ENCODE measurements at places on chromosomes 6 and 20.

GRCh38 chr6:12171717-12172116 is 118.4 kb upstream of the EDN1 start:
- no peak for DNase-seq

DNA sequence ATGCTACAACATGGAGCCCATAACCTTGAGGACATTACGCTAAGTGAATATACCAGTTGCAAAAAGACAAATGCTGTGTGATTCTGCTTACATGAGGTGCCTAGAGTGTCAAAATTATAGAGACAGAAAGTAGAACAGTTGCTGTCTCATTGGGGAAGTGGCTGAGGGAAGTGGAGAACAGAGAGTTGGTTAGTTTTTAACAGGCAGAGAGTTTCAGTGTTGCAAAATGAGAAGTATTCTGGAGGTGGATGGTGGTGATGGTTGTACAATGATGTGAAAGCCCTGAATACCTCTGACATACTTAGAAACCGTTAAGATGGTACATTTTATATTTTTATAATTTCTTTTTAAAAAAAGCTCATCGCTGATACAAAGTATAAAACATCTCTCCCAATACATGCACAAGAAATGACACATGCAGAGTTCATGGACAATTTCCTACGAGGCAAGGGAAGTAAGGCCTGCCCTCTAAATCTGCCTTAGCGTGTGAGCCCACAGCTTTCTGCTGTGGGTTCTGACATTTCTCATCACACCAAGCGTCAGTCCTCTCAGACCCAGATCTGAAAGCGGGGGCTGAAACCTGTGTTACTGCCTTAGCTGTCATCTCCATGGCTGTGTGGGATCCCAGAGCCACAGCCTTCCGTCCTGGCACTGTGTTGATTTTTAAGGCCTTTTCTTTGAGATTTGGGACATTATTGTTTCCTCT is 126.0 kb downstream of the RNASET2 start:
- DNase-seq = no peak

DNA sequence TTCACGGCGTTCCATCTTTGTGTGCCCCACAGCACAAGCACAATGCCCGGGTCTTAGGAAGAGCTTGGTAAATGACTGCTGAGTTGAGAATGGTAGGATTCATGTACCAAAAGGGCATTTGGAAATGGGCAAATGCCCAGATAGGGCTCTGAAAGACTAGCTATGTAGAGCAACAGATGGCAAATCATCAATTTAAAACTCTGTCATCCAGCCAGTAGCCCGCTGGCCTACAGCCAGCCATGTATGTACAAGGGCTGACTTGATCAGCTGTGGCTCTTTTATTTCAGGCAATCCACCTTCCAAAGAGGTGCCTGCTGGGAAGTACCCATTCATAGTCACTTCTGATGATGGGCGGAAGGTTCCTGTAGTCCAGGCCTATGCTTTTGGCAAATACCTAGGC is 35.1 kb downstream of the NT5E start:
- DNase-seq = no peak

GRCh38 chr6:138528137-138528536 is 28.8 kb upstream of the NHSL1 start:
- no peak for DNase-seq

DNA sequence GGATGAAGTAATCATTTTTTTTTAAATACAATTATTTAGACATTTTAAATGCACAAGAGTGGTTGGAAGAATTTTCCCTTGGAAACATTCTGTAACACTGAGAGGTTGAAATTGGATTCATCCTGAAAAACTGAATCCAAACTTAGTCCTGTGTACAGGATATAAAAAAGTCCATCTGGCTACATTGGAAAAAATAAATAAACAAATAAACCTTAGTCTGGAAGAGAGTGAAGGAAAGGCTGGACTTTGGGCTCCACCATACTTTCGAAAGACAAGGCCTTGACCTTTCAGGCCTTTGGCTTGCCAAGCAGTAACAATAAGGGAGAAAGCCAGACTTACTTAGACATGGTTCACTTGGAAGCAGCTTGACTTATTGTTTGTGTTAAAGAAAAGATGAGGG is 664.3 kb downstream of the TENT5A start:
- DNase-seq = no peak

DNA sequence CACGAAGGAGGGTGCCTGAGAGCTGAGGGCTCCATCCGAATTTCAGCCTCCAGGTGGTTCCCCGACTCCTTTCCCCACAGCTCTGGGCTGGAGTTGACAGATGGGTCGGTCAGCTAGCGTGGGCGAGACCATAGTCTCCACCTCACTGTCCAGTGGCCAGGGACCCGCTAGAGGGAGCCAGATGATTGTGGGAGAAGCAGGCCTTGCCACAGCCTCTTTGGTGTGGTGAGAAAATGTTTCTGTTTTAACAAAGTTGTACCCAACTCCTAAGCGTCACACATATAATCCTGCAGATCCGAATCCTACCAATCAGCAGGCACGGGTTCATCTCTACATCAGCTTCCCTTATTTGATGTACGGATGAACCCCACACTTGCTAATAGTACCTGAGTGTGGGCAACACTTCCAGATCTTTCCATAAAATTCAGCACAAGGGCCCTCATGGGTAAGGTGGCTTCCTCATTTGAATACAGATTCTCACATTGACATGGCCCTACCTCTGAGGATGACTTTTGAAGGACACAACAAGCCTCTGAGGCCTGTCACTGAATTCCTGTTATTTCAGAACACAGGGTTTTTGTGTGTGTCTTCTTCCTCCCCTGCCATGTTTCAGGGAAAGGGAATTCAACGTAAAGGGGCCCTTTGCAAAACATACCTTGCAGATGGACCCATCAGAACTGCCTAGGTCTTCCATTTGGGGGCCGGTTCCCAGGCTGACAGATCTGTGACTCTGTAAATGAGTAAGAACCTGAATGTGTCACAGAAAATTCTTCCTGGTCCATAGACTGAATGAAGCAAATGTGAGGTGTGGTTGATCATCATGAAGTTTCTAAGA is 103.2 kb upstream of the DUSP22 start:
- peak; percentile 77 for DNase-seq

GRCh38 chr6:166774770-166775169 is 147.7 kb upstream of the RPS6KA2 start:
- no peak for DNase-seq

- peak; percentile 17 for DNase-seq
These were observed at the start of gene IL20RA for GRCh38 chr6:137044366-137045221. Gene IL20RA, minus strand, starts transcription at chr6:137044965. Its CDS starts 237 bp downstream, at chr6:137044728.

GRCh38 chr6:12916420-12917136 is 200.0 kb downstream of the PHACTR1 start:
- DNase-seq = no peak

DNA sequence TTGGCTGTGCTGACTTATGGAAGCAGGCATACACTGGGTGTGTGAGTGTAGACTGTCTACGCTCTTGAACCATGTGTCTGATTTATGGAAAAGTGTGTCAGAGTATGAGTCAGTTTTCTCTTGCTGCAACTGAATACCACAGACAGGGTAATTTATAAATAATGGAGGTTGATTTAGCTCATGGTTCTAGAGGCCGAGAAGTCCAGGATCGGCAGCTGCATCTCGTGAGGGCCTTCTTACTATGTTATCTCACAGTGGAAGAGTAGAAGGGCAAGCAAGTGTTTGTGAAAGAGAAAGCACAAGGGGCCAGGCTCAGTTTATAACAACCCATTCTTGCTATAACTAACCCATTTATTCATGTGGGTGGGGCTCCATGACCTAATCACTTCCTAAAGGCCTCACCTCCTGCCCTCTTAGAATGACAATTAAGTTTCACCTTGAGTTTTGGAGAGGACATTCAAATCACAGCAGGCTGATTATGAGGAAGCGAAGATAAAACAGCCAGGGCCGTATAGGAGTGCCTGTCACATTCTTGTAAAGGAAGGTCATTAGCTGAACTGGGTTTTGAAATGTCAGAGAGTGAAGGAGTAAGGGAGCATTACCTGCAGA is 6.7 kb downstream of the GPR31 start:
- no peak for DNase-seq

GRCh38 chr20:50580016-50580747 is 70.0 kb downstream of the PTPN1 start:
- DNase-seq = peak; percentile 69

- no peak for DNase-seq
These were observed 125.8 kb downstream of the MRPL14 start for GRCh38 chr6:44001318-44002066.

- DNase-seq = no peak
These were observed 55.6 kb downstream of the MYB start for GRCh38 chr6:135236732-135237131.

GRCh38 chr20:61802721-61803311 is 262.9 kb downstream of the TAF4 start:
- DNase-seq = no peak

DNA sequence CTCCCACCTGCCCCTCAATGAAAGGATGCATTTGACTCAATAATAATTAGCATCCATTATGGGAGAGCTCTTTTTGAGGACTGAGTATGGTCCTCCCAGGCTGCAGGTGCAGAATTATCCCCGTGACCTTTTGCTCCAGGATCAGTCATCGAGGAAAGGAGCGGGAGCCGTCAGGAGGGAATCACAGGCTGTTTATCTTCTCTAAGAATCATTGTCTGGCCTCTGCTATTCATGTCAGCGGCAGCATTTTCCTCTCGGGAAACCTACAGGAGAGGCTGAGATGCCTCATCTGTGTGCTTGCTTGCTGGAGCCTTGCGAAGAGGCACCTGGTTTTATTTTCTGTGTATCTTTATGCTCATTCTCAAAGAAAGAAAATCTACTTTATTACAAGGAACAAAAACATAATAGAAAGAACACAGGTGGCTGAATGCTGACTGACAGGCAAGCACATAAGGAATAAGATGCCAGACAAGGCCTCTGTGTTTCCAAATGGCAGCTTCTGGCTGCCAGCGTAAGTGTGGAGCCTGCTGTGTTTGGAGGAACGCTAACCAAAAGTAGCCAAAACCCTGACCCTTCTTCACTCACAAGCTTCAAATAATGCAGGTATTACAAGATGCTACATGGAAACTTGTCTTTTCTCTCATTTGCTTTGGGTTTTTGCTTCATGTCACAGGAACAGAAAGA is 539.1 kb upstream of the MARCKS start:
- DNase-seq = no peak

DNA sequence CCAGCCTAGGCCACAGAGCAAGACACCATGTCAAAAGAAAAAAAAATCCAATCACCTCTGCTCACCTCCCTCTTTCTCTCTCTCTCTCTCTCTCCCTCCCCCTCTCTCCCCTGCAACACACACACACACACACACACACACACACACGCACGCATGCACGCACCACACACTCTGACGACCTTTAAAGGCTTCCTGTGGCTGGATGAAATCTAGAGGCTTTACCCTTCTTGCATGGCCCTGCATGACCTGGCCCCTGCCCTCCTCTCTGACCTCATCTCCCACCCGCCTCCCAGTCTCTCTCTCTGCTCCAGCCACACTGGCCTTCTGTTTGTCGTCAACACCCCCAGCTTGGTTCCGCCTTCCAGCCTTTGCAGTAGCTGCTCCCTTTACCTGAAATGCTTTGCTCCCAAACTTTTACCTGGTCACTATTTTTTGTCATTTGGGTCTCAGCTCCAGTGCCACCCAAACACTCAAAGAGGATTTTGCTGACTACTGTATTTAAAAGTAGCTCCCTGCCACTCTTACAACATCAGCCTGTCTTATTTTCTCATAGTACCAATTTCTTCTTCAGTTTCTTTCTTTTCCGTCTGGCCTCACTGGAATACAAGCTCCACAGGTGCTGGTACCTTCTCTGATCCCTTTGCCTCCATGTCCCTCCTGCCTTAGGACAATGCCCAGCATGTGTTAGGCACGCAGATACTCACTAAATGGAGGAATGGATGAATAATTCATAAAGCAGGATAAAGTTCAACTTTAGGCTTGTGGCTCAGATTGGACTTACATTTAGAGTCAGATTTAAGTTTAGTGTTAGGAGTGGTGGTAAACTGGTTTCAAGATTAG is 4.3 kb upstream of the LTA start:
- DNase-seq = no peak

DNA sequence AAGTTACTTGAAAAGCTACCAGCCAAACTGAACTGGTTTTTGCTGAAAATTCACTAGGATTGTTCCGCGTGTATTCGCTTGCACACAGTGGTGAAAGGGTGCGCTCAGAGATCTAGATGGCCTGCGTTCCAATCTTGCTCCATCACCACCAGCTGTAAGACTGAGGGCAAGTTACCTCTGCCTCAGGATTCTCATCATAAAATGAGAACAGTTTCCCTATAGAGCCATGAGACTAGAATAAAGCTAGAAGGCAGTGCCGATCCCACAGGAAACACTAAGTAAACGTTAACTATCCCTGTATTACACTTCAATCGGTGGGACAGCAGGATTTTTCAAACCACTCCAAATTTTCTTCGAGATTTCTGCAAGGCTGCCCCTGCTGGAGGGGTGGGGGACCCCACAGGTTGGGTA is 838 bp downstream of the AHCY start:
- no peak for DNase-seq

DNA sequence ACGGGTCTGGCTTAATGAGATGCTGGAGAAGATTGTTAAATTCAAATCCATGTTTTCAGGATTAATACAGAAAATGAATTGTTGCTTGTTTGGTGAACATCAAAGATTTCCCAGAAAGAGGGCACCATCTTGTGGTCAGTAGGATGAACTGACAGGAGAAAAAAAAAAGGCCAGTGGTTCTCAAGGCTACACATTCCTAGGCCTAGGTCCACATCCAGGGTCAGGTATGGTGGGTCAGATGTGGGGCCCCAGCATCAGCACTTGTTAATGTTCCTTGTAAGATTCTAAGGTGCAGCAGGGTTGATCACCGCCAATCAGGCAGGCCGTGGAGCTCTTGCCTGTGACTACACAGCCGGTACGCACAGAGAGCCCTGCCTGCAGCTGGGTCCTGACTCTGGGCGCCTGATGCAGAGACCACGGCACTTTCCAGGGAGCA is 34.0 kb upstream of the FOXO3 start:
- no peak for DNase-seq

DNA sequence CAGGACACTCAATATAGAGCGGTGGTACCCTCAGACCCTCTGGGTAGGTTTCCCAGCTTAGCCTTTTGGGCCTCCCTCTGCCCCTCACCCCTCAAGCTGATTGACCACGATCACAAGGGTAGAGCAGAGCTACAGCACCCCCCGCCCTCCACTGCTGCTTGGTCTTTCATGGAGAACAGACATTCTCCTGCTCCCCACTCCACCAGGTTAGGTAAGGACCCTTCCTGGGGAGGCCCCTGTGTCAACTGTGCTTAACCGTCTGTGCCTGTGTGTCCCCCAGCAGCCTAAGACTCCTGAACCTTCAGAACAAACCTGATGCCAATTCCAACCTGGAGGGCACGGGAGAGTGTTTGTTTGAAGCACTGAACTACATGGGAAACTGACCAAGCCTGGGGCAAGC is 11.8 kb downstream of the MYH7B start:
- DNase-seq = no peak

GRCh38 chr6:135522965-135523692 is 25.6 kb upstream of the AHI1 start:
- DNase-seq = no peak
